Progenitor cell of endocrine pancreas (in vitro differentiated cells): ENCODE measurements at places on chromosomes 3 and 15. TPM values are rescaled to one million over a fixed set of nuclear protein-coding genes. Genes with fewer than 3 reads are reported as not detected.

DNAH12 gene
- 1.1 and 1.2 TPM in 2 replicates for total RNA-seq

DNA sequence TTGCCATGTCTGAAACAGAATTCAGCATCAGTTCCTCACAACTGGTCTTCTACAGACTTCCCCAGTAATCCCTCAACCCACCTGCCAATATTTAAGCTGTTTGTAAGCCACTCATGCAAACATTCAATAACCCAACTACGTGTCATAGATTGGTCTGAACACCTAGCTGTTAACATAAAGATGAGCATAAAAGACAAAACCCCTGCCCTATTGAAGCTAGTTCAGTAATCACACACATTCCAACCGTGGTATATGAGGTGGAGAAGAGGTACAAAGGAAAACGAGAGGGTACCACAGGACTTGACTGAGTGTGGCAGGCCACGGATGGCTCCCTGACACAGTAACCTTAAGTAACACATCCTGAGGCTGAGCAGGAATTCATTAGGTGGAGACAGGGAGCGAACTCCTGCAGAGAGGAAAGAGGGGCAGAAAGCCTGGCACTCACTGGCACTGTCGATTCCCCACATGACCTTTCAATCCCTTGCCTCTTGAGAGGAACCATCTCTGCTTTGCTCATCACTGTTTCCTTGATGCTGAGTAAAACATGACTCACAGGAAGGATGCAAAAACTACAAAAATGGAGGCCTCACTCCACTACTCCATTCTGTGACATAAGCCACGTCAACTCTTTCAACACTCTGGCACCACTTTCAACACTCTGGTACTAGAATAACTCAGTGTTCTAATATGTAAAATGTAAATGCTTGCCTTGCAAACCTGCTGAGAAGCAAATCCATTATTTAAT lies 31.3 kb downstream of the RPN1 start:
- H3K36me3 ChIP-seq, result peaks cover 23% of the 10 kb centered on the region
- no peaks in the 10 kb centered on the region for H3K27me3 ChIP-seq
- H3K4me1 ChIP-seq, result peaks cover 13% of the 10 kb centered on the region
- H3K27ac ChIP-seq, result peak overlapping the region; percentile 97
- DNase-seq, result no peak

GRCh38 chr3:141257961-141258360 lies 26.3 kb downstream of the PXYLP1 start:
- no peak for DNase-seq
- no peak overlapping the region for H3K4me3 ChIP-seq
- H3K27me3 ChIP-seq, result no peaks in the 10 kb centered on the region

DNA sequence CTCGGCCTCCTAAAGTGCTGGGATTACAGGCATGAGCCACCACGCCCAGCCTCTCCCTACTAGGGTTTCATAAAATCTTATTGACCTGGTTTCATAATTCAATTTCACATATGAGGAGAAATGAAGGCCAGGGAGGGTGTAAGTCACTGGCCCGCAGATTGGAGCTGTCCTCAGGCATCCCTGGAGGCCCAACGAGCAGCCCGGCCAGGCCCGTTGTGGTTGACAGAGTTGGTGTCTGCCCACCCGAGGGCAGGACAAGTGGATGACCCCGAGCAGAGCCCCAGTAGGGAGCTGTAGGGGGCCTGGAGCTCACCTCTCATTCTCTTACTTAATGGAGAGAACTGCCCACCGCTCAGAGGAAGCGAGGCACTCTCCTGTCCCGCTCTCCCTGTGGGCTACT lies 78.9 kb downstream of the CPN2 start:
- no peak overlapping the region for H3K4me3 ChIP-seq
- no peak for DNase-seq
- no peaks in the 10 kb centered on the region for H3K27me3 ChIP-seq
- no peaks in the 10 kb centered on the region for H3K36me3 ChIP-seq

DNA sequence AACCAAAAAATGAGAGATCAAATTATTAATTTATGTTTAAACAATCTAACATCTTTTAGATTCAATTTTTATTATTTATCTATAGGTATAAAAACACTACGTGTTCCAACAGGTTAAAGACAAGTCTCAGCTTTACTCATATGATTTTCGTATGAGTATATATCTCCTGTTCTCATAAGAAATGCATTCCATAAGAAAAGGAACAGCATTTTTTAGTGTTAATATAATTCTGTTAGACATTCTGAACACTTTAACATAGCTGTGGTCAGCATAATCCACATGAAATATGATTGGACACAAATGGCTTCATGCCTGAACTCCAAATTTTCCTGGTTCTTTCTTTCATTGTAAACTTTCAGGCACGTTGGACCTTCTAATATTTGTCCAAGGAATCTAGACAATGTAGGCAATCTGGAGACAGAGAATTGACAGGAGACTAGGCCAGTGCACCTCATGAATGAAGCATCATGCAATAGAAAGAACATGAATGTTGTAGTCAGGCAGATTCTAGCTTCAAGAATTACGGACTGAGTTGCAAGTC lies 1122.0 kb upstream of the ALCAM start:
- no peak overlapping the region for H3K27ac ChIP-seq
- H3K36me3 ChIP-seq, result no peaks in the 10 kb centered on the region
- no peaks in the 10 kb centered on the region for H3K27me3 ChIP-seq
- no peak for DNase-seq
- no peak overlapping the region for H3K4me3 ChIP-seq
